ENCODE measurements at places on chromosomes 6 and 20.

- DNase-seq, result no peak
Observed at GRCh38 chr20:36035745-36036144, 67.4 kb downstream of the CNBD2 start.

- DNase-seq, result no peak
Observed at GRCh38 chr6:53805016-53805415, 10.2 kb downstream of the LRRC1 start.

GRCh38 chr6:2765896-2766766 lies 938 bp downstream of the WRNIP1 start:
- DNase-seq, result no peak

DNA sequence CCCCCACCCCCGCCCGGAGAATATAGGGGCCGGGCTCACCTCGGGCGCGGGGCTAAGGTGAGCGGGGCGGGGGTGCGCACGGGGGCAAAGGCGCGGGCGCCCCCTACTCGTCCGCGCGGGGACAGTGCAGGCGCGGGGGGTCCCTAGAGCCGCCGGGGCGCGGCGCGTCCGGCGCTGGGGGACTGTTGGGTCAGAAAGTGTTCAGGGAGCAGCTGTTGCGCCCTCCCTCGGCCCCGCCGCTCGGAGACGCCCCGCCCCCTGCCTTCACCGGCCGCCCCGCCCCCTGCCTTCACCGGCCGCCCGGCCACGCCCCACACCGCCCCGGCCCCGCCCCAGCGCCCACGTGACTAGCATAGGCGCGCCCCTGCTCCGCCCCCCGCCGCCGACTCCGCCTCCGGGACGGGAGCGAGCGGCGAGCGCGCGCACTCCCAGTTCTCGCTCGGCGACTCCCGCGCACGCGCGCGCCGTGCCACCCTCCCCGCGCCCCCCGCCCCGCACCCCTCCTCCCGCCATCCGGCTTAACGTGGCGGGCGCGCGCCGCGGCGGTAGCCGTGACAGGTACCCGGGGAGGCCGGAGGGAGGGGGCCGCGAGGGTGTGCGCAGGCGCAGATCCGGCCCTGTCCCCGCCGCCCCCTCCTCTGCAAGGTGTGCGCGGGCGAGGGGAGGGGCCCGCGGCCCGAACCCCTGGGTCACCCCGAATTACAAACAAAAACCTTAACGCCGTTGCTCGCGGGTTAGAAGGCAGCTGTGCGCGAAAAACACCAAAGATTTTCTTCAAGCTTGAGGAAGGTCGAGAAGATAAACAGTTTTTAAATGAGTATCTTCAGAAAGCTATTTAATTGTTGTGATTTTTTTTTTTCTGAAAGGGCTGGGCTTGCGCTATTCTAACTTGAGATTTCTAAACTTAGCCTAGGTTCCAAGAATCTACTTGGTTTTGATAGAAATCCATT lies 704 bp upstream of the ZNF217 start:
- peak; percentile 95 for DNase-seq

GRCh38 chr6:99498421-99498820 lies 16.8 kb downstream of the USP45 start:
- DNase-seq, result no peak

DNA sequence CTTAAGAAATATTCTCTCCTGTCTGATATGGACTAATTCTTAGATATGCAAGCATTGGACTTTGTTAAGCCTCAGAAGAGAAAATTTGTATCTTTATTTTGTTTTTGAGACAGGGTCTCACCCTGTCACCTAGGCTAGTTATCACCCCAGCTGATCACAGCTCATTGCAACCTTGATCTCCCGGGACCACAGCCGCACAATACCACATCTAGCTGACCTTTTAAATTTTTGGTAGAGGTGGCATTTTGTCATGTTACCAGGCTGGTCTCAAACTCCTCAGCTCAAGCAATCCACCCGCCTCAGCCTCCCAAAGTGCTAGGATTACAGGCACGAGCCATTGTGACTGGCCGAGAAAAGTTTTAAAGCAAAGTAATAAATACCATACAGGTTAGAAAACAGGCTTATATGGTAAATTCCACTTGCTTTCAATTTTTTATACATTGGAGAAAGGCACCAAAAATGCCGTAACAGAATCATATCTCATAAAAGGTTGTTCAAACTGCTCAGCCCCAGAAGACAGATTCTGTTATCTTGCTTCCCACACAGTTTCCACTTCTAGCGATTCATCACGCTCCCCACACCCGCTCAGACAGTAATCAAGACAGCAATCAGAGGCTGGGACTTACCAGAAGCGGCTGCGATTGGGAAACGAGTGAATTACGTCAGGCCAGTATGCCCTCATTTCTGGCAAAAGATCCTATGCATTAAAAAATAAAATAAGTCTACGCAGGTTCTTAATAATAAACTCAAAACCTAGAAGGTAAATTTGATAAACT lies 13.8 kb downstream of the RNASET2 start:
- DNase-seq, result no peak

- no peak for DNase-seq
Observed at GRCh38 chr6:93894521-93894920, 475.2 kb upstream of the EPHA7 start.

- DNase-seq, result no peak
Observed at GRCh38 chr6:42165016-42165415, 8.1 kb upstream of the GUCA1A start.

GRCh38 chr6:12916006-12916405 lies 199.4 kb downstream of the PHACTR1 start:
- no peak for DNase-seq

GRCh38 chr20:32674362-32674789 lies 635 bp upstream of the C20orf203 start:
- no peak for DNase-seq

GRCh38 chr6:100246206-100246605 lies 218.5 kb downstream of the SIM1 start:
- no peak for DNase-seq

DNA sequence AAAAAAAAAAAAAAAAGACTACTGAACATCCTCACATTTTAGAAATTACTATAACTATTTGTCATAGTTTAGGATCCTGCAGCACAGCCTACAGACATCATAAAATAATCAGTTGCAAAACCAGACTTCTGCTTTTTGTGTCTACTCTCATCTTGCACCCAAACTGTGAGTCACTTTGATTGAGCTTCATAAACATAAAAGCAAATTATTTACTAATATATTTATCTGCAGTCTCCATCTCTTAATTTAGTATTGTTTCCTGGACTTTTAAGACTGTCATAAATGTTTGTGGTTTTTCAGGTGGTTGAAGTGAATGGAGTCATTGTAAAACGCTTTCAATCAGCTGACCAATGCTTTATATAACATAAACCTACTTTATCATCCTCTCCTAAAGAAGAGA lies 14.8 kb upstream of the CALHM6 start:
- no peak for DNase-seq

DNA sequence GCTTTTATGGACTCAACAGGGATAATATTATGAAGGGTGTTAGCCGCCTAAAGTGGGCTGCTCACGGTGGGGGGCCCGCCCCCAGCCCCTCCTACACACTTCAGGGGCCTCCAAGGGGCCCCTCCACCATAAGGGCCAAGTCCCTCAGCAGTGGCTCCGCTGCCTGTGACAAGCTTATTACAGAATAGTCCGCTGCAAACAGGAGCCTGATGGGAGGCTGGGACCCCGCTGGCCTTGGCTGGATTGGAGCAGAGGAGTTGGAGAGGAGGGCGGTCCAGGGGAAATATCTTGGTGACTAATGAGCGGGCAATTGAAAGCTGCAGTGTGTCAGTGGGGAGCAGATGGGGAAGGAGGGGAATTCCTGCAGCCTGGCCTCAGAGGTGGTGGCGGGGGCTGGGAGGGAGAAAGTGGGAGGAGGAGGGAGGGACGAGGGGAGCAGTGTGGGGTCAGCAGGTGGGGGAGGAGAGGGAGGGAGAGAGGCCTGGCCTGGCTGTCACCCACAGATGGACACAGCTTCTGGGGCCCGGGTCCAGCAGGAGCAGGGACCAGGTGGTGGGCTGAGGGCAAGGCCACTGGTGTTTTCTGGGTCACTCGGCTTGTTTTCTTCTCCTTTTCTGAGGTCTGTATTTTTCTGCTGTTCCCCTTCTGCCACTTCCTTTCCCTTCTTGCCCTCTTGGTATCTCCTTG lies 57.6 kb upstream of the FOXP4 start:
- DNase-seq, result no peak

GRCh38 chr6:25477006-25477590 lies 174.9 kb upstream of the SCGN start:
- DNase-seq, result no peak

DNA sequence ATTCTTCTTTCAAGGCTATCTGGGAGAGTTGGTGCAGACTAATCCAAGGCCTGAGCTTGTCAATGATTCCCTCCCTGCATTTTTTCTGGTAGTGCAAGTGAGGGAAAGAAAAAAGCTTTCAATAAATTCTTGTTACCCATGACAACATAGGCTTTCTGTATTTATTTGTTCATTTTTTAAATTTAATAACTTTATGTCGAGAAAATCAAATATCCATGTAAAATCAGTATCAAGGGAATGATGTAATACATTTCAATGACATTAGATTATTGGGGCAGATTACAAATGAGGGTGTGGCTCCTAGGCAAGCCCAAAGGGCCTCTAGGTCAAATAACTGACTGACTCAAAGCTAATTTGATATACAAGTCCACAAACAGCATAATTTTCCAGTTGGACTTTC lies 104.0 kb downstream of the GJA1 start:
- no peak for DNase-seq

DNA sequence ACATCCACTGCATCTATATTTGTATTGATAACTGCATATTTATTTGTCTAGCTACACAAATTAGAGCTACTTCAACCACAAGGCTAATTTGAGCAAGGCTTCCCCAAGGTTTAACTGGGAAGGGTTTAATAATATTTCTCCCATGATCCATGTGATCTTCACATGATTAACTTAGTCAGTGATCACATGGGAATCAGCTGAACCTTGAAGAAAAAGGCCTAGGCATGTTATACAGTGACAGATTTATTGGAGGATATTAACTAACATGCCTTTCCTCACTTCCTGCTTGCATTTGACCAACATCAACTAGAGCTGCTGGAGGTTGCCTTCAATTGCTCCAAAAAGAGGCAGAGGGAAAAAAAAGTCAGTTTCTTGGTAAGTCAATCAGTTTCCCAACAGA lies 417.0 kb downstream of the HAO1 start:
- no peak for DNase-seq

DNA sequence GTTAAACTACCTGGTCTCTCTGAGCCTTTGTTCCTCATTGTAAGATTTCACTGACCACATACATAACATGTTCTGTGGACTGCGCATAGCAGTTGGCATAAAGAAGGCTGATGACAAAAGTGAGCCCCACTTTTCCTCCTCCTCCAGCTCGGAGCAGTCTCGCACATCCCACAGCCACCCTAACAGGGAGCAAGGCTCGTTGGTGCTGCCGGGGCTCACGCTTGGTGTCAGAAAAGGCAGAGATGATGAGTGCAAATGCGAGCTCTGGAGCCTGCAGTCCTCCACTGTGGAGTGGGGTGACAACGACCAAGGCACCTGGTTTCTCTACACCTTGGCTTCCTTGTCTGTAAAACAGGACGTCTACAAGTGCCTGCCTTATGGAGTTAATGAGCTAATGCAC lies 9.7 kb downstream of the TGM3 start:
- no peak for DNase-seq

DNA sequence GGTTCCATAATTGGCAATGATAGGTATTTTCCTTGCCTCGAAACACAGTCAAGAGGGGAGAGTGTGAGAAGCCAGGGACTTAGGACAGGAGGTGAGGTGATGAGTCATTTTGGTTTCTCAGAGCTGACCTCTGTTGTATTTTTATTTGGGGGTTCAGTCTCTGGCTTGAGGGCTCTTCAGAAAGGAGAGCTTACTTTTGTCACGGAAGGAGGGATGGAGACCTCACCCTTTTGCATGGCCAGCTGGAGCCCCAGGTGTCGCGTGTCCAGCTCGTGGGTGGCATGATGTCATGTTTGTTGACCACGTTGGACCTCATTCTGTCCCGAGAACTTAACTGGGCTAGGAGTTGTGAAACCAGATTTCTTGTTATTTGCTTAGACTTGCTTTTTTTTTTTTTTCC lies 293.9 kb downstream of the QKI start:
- DNase-seq, result no peak

DNA sequence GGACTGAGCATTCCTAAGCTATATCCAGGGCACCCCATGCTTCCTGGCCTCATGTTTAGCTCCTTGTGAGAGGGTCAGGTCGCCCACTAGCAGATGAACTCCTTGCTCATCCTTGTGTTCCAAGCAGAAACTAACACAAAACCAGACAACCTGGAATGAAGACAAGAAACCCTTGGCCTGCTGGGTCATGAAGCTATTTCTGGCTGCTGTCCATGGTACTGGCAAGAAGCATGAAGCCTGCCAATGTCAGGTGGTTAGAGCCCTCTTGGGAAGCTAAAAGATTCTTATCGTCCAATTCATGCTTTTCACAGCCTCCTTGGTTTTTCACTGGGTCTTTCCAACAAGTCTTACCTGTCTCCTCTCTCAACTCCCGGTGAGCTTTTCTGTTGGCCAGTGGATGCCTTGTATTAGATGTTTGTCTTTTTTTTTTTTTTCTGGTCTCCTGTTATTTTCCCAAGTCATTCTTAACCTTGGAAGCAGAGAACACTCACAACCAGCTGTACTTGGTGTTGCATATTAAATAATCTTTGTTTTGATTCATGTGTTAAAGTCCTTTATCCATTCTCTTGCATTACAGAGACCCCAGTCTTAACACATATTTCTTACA lies 180.3 kb downstream of the ANKRD60 start:
- no peak for DNase-seq

DNA sequence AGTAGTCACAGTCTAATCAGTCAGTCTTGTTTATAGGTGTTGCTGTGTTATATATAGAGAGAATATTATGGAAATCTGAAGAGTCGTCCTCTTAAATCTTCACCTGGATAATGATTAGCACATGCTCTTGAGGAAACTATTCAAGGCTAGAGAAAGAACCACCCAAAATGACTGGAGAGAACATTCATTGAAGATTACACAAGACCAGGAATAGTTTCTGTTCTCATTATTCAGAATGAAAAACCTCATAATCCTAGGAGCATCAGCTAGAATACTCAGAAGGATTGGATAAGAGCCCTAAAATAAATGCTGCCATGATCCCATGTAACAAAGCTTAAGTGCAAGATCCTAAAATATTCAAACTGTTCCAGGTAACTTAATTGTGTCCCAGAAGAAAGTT lies 278.2 kb upstream of the PREP start:
- DNase-seq, result no peak

- no peak for DNase-seq
Observed at GRCh38 chr6:139392794-139393193, 18.3 kb upstream of the CITED2 start.

GRCh38 chr6:160792708-160793107 lies 90.7 kb downstream of the PLG start:
- no peak for DNase-seq
